D341Med (cell line): ENCODE measurements at places on chromosomes 2 and 18.

DNA sequence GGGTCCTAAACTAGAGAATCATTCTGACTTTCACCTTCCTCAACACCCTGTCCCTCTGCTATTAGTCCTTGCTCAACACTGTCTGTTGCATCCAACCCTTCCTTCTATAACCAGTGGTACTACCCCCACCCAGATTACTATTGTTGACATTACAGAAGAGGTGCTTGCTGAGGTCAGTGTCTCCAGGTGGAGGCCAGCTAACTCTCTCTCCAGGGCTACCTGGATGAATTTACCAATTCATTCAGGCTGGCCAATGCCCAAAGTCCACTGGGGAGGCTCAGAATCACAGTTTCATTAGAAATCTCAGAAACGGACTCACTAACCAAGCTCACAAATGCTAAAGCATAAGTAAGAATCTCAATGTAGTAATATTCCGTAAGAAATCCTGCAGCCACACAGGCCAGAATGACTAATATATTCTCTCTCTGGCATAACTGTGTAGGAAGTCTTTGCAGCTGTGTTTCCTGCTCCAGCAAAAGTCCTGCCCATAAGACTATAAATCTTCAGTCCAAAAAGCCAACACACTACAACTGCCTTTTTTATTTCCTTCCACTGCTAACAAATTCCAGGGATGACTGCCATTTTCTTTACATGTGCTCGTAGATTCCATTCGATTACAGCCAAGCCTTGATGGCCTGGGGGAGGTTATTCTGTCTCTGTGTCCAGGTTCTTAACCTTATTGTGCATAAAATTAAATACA, 10.0 kb upstream of the TTR start:
- no peak for DNase-seq

DNA sequence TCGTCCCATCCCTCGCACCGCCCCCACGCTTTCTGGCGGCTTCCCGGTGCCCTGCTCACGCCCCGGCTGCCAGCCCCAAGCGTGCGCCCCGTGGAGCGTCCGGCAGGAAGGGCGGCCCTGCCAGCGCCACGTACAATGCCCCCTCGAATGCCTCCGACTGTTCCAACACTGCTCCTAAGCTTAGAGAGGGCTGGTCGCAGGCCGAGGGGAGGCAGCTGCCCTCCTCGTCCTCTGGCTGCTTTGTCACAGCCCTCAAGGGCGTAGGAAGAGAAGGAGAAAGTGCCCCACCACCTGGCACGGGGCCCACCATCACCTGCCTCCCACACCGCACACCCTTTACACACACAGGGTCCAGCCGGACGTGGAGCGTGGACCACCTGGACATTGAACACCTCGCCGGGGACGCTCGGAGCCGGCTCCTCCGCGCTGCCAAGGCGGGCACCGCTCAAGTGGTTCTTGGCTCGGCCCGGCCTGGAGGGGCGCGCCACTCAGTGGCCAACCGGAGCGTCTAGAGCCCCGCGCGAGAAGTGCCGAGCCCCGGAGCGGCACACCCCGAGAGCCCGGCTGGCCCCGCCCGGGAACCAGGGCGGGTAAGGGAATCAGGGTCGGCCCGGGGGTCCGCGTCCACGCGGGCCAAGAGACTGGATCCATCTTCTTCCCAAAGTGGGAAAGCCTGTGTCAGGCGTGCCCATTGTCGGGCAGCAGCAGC, 830 bp downstream of the DNER start:
- peak; percentile 64 for DNase-seq

GRCh38 chr2:206920310-206920709, 19.0 kb upstream of the CPO start:
- no peak for DNase-seq

DNA sequence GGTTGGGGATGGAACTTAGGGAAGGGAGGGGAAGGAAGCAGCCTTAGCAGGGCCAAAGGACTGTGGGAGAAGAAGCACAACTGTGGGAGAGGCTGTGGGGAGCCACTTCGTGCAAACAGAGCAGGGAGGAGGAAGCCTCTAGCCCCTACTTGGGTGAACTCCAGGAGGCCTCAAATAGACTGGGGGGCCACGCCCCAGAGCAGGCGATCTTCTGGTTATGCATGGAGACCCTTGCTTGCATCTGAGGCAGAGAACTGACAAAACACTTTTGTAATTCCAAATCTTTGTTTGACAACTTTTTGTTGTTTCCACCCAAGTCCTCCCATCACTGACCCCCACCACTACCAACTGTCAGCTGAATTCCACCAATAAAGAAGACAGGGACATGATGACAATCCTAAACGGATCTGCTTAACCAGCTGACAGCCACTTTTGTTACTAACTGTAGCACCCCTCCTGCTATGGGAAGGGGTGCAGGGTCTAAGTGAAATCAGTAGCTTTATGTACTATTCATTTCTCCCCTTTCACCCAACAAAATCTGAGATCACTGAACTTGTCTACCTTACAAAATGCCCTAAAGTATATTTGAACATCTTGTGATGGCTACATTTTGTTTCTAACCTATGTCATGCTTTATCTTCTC, 80.5 kb upstream of the CPO start:
- no peak for DNase-seq

- no peak for DNase-seq
Observed at GRCh38 chr2:174025271-174026121, 60.3 kb upstream of the SP3 start.

- DNase-seq, result no peak
Observed at GRCh38 chr18:45493830-45494229, 121.4 kb upstream of the SLC14A2 start.

GRCh38 chr18:44737623-44738022, 56.9 kb downstream of the SETBP1 start:
- no peak for DNase-seq

- DNase-seq, result no peak
Observed at GRCh38 chr2:69766014-69766413, 24.1 kb downstream of the ANXA4 start.
